ENCODE measurements at places on chromosomes 4 and X. TPM values are rescaled to one million over a fixed set of nuclear protein-coding genes. Genes with fewer than 3 reads are reported as not detected.

DNA sequence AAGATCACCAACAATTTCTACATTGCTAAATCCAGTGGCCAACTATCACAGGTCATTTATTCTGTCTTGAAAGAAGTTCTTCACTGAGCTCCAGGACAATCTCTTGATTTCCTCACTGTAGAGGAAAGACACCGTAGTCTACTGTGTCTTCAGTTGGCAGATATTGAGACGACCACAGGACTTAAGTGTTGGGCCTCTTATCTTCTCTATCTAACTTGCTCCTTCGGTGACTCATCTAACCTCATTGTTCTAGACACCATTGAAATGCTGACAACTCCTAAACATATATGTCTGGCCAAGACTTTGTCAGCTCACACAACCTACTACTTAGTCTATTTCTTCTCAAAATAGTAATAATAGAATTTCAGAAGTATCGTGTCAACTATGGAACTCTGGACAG lies 425.8 kb downstream of the ARAP2 start:
- no peak for DNase-seq

Gene XAGE1A
- total RNA-seq, result not detected

GRCh38 chr4:72893354-72894066 lies 176.0 kb downstream of the COX18 start:
- DNase-seq, result no peak

DNA sequence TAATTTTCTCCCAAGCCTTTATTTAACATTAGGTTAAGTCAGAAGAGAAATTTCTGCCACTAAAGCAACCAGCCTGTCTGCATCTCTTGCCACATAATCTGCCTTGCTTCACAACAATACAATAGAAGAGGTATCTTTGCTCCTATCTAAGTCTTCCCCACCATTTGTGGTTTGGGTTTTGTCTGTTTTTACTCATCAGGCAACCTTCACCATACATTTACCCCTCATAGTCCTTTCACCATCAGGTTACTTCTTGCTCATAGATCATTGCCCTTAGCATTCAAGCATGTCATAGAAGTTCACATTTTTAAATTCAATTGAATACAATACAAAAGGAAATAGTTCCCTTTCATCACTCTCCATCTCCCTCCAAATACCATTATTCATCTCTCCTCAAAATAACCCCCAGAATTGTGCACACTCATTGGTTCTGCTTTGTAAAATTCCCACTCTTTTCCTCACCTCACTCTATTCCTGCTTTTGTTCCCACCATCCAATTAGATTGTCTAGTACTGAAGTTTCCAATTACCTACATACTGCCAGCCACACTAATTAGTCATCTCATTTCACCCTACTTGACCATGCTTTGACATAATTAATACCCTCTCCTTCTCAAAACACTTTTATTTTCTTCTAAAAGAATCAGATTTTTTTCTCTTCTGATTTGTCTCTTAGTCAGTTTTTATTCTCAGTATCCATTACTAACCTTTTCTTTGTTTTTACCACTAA lies 1957.0 kb upstream of the AGA start:
- DNase-seq, result no peak

DNA sequence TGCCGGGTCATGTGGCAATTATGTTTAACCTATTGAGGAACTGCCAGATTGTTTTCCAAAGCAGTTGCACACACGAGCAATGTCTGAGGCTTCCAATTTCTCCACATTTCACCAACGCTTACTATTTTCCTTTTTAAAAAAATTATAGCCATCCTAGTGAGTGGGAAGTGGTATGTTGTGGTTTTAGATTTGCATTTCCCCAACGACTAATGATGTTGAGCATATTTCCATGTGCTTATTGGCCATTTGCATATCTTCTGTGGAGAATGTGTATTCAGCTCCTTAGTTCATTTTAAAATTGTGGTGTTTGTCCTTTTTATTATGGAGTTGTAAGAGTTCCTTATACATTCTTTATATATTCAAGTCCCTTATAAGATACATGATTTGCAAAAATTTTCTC lies 60.2 kb downstream of the MTMR1 start:
- no peak for DNase-seq

- no peak for DNase-seq
Observed at GRCh38 chr4:127669691-127670090, 36.9 kb downstream of the INTU start.

Gene SPANXB1
- total RNA-seq, result not detected

DNA sequence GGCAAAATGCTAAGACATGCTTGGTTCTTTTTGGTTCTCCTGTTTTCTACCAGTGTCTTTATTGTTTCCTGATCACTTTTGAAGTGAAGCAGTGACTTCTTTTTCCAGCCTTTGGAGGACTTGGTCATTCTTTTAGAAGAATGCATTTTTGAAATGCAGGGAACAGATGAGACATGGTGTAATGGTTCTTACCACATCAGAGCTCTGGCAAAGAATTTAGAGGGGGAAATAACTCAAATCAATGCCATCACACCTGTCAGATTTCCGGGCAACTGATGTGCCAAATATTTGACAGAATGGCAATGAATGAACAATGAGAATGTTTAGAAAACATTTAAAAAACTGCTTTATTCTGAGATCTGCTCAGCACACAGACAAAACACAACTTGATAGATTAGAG lies 519.6 kb downstream of the IQCM start:
- DNase-seq, result no peak

Gene STATH
- not detected for total RNA-seq

GRCh38 chrX:43317378-43317777 lies 338.7 kb upstream of the MAOA start:
- DNase-seq, result no peak

DNA sequence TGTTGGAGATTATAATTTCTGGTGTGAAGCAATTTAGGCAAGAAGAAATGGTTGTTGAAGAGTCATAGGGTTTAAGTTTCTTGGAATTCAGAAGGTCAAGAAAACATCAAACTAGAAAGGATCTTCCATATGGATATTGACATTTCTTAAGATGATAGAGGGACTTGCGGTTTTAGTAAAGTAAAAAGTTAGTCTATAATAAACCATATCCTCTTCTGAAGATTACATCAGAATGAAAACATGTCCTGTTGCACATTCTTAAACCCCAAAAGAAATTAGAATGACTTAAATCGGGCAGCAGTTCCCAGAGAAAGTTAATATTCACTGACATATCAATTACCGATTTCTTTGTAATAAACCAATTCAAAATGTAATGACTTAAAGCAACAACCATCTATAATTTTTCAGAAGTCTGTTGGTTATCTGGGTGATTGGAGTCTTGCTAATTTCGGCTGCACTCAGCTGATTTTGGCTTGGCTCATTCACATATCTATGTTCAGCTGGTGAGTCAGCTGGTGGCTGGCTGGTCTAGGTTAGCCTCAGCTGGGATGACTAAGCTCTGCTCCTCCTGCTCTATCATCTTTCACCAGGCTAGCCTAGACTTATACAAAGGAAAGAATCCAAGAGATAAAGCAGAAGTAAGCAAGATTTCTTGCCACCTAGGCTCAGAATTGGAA lies 24.4 kb upstream of the DYNLT3 start:
- no peak for DNase-seq

- peak; percentile 33 for DNase-seq
Observed at GRCh38 chrX:68084765-68085164, 348.5 kb downstream of the OPHN1 start.

GRCh38 chr4:119543187-119543586 lies 85.4 kb downstream of the PDE5A start:
- DNase-seq, result no peak

Gene C4orf51
- total RNA-seq, result not detected

Gene SYN1
- 0.15 TPM for total RNA-seq

DNA sequence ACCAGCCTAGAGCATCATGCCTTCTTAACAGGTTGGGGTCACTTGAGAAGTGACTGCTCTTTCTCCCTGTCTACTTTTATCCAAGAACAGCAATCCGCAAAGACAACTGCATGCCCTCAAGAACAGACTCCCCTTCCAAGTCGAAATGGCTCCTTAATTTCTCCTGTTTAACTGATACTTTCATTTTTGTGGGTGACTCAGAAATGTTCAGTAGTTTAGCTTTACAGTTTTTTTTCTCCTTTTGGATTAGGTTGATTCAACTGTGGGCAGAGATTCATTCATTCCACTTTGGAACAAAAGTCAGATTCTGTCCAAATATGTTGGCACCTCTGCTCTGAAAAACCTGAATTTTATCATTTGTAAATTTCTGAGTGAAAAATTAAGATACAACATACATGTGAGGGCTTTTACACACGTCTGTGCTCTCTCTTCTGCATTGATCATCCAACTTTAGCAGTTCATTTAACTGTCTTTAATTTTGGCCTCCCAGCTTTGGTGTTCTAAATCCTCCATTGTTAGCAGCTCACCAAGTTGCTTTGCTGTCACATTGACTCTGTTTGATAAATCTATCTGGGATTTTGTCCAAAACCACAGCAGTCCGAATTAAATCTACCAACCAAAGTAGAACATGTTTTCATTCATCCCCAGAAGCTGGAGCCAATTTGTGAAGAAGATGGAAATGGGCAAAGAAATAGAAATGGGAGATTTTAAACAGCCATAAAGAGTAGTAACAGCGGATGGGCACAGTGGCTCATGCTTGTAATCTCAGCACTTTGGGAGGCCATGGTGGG lies 50.0 kb downstream of the HOPX start:
- no peak for DNase-seq

- no peak for DNase-seq
Observed at GRCh38 chrX:142994988-142995387, 30.7 kb upstream of the SPANXN4 start.

GRCh38 chr4:38044060-38044459 lies 83.9 kb downstream of the PTTG2 start:
- DNase-seq, result no peak

- no peak for DNase-seq
Observed at GRCh38 chr4:152886201-152886600, 49.9 kb upstream of the FHDC1 start.

DNA sequence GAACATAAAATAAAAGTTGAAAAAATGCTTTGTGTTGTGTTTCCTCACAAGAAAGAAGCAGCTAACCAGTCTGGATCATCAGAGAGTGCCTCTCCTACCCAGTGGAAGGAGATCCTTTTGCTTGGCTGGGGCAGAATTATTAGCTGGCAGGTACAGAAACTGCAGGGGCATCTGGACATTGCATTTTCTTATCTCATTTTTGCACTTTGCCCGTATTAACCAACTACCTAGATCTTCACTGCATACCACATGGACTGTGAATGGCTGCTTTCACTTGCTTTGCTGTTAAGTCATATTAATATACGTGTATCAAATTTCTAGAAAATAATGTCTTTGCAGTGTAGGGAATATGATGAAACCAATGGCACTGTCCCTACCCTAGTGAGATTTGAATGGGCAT lies 52.9 kb upstream of the PDGFRA start:
- DNase-seq, result no peak

Gene STARD8
- 10.6 TPM for total RNA-seq

DNA sequence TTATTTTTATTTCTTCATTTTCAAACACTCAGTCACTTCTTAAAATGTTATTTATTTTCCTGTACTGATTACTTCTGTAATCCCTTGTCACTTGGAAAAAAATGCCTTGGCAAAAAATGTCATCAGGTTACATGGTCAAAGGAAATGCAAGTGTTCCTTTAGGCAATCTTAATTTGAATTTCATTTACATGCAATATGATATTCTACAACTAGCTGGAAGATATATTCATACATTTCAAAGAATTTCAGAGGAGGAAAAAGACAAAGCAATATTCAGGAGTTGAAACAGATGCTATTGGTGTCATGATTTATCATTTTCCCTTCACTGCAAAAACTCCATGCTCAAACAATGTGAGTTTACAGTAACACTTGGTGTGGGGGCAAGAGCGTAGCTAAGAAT lies 1316.6 kb downstream of the FSTL5 start:
- DNase-seq, result no peak

DNA sequence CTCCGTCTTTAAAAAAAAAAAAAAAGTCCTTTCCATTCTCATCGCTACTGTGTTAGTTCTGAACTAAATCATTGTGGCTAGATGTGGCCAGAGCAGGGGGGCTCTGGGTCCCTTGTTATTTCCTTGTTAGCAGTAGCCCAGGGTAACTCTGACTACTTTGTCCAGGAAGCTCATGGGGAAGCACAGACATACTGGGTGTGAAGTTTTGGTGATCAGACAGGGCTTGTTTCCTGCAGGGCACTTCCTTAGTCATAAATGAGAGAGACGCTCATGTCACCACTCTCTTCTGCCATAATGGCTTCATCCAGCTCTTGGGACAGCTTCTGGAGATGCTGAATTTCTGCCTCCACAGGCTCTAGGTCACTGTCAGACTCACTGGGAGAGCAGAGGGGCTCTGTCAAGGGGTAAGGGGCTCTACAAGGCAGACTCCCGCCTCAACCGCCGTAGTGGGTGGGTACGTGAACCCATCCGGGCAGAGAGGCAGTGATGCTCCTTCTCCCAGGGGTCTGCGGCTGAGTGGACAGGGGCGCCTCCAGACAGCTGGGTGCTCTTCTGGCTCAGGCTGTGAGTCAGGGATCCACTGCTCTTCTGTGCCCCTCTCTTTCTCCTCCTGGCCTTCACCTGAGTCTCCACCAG lies 12.9 kb downstream of the STIM2 start:
- DNase-seq, result no peak

DNA sequence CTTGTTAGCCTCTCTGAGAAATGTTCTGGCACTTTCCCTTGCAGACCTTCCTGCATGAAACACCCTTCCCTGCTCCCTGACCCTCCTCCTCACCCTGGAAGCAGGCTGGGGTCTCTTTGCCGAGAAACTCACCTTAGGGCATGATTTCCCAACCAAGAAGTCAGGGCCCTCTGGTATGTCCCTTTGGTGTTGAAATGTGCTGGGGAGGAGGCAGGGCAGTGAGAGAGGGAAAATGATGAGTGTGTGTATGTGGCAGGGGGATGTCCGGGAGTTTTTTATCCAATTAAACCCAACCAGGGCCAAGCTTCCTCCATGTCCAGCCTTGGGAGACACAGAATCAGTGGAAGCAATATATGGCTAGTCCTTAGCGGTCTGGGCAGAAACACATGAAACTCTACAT lies 5.1 kb downstream of the ELF4 start:
- no peak for DNase-seq

Gene HEPH
- 1.5 TPM for total RNA-seq

DNA sequence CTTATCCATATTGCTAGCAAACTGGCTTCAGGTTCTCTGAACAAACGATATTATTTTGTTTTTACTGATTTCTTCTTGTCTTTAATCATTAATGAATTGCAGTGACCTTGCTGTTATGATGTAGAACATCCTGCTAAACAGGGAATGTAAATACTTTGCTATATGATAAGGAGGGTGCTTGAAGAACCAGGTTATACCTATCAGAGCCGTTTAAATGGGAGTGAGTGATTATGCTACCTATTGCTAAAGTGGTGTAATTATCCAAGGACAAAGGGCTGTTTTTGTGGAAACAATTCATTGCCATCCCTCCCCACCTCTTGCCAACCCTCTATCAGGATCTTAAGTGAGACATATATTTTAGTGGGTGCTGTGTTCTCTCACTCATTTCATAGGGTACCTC lies 788.9 kb downstream of the RPA4 start:
- DNase-seq, result no peak

Gene PSAPL1
- not detected for total RNA-seq

Gene NOA1
- 6.4 TPM for total RNA-seq

Gene FGFBP1
- total RNA-seq, result not detected

GRCh38 chr4:14726877-14727361 lies 275.4 kb upstream of the CPEB2 start:
- DNase-seq, result no peak

GRCh38 chr4:153651587-153651986 lies 32.5 kb upstream of the TLR2 start:
- no peak for DNase-seq

Gene FUNDC2
- total RNA-seq, result 26.9 TPM

Gene LDB2
- total RNA-seq, result 21.0 TPM

Gene CXCL1
- total RNA-seq, result 0.23 TPM
